ENCODE measurements at places on chromosomes 3 and 15. TPM values are rescaled to one million over a fixed set of nuclear protein-coding genes. Genes with fewer than 3 reads are reported as not detected.

Gene C3orf20
- total RNA-seq = 0.16 TPM

Gene DUOXA2
- not detected for total RNA-seq

DNA sequence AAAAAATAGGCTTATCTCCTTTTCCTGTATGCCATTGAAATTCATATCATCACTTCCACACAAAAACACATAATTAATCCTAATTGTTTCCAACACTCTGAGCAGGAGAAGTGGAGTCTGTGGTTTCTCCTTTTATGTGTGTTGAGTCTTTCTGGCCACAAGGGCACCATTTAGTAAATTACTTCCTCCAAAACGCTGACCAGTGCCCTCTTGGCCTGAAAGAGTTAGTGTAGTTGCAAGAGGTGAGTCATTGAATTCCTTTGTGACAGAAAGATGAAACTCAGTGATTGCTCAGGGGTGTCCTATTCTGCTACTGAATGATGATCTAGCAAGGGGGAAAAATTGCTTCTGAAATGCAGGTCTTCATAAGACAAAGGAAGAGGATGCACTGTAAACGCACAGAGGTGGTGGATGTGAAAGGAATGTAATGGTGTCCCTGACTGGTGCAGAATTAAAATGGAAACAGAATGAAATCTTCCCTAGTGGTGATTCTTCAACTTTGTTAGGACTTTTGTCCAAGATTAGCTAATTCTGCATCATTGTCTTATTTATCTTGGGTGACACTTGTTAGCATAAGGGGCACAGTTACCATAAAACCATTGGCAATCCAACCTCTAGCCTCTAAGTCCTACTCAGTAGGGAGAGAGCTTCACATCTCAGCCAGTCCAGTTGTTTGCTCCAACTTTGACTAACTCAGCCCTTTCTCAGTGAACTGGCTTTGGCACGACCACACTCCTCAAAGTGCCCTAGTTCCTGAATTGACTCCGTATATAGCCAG lies 208.4 kb upstream of the NANOGP8 start:
- DNase-seq = no peak

Gene CD276
- 119 TPM for total RNA-seq

DNA sequence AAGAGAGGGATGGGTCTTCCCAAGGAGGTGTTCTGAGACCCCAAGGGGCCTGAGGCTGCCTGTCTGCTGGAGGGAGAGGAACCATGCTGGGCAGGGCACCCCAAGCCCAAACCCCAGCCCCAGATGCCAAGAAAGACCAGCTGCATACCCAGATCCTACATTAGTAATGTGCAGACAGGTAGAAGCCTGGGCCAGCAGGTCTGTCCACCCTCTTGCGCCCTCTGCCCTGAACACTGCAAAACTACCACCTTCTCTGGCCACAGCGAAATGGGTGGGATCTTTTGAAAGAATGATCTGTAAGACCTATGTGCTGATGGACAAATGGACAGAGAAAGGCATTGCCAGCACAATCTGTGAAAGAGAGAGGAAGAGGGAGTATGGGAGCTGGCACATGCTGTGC lies 283.2 kb downstream of the EPHB1 start:
- no peak for DNase-seq

GRCh38 chr3:71195492-71195891 lies 388.0 kb downstream of the FOXP1 start:
- DNase-seq = no peak

Gene POPDC2
- 7.9 TPM for total RNA-seq

DNA sequence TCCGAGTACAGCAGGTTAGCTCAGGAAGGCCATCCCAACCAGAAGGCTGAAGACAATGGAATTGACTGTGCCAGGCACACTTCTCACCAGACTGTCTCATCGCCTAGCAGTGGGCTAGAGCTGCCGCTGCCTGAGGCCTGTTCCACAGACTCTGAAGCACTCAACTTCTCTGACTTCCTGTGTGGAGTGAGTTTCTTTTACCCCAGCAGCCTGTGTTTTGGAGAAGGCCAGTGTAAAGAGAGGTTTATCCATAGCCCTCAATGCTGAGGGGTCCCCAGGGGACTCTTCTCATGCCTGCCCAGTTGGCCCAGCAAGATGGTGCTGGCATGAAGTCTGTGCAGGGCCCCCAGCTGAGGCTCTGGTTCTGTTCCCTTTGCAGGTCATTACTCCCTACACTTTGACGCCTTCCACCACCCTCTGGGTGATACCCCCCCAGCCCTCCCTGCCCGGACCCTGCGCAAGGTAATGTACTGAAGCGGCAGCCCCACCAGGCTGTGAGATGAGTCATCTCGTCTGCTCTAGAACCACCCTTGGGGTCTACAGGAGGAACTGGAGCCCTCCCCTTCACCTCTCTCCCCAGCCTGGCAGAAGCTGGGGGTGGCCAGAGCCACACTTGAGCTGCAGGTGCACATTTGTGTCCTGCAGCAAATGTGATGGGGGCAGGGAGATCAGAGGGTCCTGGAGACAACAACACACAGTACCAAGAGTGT lies 5.2 kb upstream of the MANF start:
- no peak for DNase-seq

DNA sequence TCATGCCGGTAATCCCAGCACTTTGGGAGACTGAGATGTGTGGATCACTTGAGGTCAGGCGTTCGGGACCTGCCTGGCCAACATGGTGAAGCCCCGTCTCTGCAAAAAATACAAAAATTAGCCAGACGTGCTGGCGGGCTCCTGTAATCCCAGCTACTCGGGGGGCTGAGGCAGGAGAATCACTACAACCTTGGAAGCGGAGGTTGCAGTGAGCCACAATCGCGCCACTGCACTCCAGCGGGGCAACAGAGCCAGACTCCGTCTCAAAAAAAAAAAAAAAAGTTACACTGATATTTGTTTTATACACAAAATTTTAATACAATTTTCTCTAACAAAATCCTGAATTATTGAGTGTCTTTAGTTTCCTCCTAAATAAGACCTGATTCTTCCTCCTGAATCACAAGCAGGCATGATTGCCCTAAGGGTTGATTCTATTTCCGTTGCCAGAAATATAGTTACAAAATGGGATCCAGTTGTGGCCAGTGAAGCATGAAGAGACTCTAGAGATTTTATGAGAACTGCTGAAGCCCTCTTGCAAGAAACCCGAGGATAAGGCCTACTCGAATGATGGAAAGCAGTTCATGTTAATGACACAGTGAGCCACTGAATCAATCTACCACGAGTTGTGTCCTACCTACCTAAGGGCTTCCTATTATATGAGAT lies 9.6 kb upstream of the SMARCC1 start:
- no peak for DNase-seq

GRCh38 chr3:50530001-50530970 lies 26.9 kb upstream of the CACNA2D2 start:
- DNase-seq = no peak

GRCh38 chr15:52730173-52730572 lies 51.0 kb upstream of the ATOSA start:
- no peak for DNase-seq

GRCh38 chr15:48644827-48645557 lies 517 bp downstream of the FBN1 start:
- DNase-seq = no peak

GRCh38 chr15:87082581-87082980 lies 1002.9 kb downstream of the AGBL1 start:
- DNase-seq = no peak

DNA sequence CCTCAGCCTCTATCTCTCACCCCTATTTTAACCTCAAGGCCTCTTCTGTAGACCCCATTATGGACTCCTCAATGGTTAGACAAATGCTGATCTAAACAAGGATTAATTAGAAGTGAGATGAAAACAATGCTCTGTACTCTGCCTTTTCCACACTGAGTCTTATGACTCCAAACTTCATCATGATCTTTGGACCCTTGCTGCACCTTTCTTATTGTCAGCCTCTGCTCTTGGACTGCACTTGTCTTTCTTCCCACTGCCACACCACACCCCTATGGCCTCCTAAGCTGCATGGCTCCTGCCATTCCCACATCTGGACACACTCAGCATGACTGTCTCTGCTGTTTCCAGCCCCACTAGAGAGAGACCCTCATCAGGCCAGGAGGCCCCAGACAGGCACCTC lies 348.2 kb downstream of the RORA start:
- no peak for DNase-seq

- no peak for DNase-seq
Measured at GRCh38 chr3:15535732-15536131, 14.2 kb upstream of the COLQ start.

All from breast epithelium (tissue), 4 donors.